Ureter (tissue), 1 donor: ENCODE measurements at places on chromosomes 13 and 19.

DNA sequence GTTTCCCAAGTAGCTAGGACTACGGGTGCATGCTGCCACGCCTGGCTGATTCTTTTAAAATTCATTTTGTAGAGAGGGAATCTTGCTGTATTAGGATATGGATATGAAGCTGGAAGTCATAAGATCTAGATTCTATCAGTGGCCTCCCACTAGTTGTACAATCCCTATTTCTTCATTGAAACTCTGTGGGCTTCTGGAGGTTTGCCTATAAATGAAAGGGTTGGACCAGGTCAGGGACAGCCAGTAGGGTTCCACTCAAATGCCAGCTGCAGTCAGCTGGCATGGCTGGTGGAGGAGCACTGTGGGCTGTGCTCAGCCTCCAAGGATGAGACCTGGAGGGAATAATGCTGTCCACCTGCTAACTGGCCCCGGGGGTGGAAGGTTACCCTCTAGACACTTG lies 110.2 kb upstream of the GJB6 start:
- DNase-seq, result no peak

- no peak for DNase-seq
Measured at GRCh38 chr19:27833031-27833430, 1379.9 kb downstream of the UQCRFS1 start.

- no peak for DNase-seq
Measured at GRCh38 chr13:113764793-113765563, 6.0 kb downstream of the TMEM255B start.

- DNase-seq, result no peak
Measured at GRCh38 chr13:39273953-39274738, 235.9 kb downstream of the NHLRC3 start.

GRCh38 chr19:16922949-16923348 lies 34.1 kb downstream of the F2RL3 start:
- DNase-seq, result no peak

- DNase-seq, result no peak
Measured at GRCh38 chr13:48448959-48449614, 36.2 kb upstream of the LPAR6 start.
